ENCODE measurements at places on chromosomes 5 and 9. TPM values are rescaled to one million over a fixed set of nuclear protein-coding genes. Genes with fewer than 3 reads are reported as not detected.
A peak's percentile ranks its signal among the peaks of the same experiment; 100 is the strongest.

DNA sequence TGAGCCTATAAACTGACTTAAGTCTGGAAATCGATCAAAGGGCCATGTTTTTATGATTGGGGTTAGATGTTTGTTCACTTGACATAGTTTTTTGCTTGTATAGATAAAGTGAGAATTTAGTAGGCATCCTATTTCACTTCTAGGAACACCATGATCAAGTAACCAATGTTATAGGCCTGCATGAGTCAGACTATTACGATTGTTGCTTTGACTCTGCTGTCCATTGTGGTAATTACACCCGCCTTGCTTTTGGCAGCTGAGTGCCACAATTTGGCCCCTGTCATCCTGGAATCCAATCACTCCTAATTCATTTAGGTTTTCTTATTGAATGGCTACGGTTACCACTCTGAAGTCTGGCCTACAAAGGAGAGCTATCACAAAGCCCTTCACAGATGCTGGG, 67.8 kb upstream of the IL33 start:
- DNase-seq = no peak

DNA sequence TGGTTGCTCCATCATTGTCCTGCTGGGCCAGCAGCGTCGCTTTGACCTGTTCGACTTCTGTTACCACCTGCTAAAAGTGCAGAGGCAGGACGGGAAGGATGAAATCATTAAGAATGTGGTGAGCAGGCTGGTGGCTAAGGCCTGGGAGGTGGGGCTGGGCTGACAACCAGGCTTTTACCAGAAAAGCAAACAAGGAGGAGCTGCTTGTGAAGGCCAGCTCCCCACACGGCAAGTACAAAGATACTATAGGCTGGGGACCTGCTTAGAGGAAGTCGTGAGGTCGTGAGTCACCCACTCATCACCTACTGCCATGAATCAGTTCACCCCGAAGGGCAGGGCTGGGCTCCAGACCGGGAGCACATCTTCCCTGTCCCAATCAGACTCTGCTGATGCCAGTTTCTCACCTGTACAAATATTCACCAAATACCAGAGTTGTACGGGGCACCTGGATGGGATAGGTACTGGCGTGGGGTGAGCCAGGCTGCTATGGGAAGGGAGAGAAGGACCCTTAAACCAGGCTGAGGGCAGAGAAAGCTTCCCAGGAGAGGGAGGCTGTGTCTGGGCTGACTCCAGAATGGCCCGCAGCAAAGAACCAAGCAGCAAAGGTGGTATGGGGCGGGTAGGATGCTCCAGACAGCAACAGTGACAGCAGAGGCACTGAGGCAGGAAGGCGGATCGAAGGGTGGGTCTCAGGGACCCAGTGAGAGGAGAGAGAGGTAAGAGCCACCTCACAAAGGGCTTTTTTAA, 69.3 kb upstream of the NIPAL4 start:
- DNase-seq = no peak

- no peak for DNase-seq
These were observed 356.3 kb downstream of the BNC2 start for GRCh38 chr9:16514131-16514530.

- DNase-seq = no peak
These were observed 10.5 kb downstream of the MSX2 start for GRCh38 chr5:174734571-174735497.

DNA sequence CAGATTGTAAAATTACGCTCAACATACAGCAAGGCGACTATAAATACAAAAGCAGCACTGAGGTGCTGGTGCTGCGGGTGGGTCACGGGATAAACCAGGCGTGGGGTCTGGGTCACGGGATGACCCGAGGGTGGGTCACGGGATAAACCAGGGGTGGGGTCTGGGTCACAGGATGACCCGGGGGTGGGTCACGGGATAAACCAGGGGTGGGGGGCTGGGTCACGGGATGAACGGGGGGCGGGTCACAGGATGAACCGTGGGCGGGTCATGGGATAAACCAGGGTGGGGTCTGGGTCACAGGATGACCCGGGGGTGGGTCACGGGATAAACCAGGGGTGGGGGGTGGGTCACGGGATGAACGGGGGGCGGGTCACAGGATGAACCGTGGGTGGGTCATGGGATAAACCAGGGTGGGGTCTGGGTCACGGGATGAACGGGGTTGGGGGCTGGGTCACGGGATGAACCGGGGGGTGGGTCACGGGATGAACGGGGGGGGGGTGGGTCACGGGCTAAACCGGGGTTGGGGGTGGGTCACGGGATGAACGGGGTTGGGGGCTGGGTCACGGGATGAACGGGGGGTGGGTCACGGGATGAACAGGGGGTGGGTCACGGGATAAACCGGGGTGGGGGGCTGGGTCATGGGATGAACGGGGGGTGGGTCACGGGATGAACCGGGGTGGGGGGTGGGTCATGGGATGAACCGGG, 30.2 kb upstream of the SLC9A3 start:
- no peak for DNase-seq

DNA sequence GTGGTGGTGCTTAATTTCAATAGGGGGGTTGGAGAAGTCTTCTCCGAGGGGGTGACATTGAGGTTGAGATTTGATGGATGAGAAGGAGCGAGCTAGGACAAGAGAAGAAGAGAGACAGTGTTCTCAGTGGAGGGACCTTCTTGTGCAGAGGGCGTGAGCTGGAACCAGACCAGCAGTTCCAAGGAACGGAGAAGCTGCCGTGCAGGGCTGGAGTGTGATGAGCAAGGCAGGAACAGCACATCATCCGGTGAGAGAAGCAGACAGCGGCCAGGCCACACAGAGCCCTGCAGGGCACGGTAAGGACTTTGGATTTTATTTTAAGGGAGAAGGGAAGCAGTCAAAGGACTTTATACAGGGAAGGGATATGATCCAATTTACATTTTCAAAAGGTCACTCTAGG, 206.9 kb downstream of the MELK start:
- DNase-seq = no peak

- no peak for DNase-seq
These were observed 502.4 kb downstream of the GADD45G start for GRCh38 chr9:90107040-90107725.

DNA sequence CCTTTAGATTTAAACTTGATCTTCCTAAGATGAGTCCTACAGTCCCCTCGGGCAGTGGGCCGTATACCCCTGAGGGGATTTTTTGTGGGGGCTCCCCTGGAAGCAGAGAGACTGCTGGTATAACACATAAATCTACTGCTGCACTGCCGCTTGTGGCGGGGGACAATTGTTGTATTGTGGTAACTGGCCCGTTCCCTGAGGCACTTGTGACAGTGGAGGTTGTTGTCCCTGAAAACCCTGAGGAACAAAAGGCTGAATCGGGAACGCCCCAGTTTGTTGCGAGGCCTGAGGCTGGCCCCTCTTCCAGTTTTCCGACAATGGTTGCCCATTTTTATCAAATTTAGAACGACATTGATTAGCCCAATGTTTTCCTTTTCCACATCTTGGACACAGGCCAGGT, 4.7 kb upstream of the TMEM141 start:
- no peak for DNase-seq

DNA sequence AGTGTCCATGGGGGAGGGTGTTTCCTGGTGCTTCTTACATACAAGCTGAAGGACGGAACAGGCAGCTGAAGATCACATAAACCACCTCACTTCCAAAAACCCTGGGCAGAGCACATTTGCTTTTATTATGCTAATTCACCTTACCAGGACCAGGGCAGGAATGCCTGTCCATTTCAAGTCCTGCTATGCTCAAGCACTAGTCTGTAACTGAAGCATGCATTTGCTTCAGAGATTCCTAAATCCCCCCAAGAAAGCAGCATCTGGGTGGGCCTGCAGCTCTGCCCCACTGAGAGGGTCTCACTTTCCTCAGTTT, 9.4 kb upstream of the NACC2 start:
- no peak for DNase-seq

DNA sequence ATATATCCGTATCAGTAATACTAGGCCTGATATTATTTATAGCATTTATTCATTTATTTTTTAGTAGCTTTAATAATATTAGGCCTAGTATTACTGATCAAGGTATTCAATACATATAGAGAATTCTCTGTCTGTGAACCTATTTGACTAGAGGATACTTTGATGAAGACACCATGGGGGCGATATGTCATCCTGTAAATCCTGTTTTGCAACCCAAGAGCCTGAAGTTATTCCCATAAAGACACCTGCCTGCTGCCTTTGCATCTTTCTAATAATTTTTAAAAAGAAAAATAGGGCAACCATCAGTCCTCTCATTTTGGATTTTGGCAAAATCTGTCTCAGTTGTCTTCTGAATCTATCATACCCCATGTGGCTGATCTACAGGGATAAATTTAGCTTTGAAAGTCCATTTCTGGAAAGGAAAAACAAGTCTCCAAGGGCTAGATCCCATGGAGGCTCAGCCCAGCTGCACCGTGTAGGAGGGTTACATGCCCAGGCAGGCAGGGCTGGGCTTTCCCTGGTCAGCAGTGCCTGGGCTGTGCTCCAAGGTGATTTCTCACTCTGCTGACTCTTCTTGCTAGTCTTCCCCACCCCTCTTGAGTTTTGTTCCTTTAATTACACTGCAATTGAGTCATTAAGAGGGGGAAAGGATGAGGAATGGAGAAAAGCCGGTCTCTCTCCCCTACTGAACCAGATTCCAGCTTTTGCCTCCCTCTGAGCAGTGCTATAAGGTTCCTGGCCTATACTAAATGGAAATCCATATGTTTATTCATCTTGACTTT, 169.0 kb downstream of the TRIM32 start:
- no peak for DNase-seq

DNA sequence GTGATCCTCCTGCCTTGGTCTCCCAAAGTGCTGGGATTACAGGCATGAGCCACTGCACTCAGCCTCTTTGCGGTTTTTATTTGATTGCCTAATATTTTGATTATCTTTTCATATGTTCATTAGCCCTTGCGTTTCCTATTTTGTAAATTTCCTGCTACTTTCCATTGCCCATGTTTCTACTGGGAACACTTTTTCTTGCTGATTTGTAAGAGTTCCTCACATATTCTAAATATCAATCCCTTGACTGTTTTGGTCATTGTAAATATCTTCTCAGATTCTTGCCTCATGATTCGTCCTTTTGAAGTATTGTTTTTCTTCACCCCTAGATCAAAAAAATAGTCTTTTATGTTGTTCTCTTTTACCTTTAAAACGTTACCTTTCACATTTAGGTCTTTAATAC, 37.9 kb upstream of the TTC1 start:
- no peak for DNase-seq

- DNase-seq = no peak
These were observed 13.1 kb downstream of the RETREG1 start for GRCh38 chr5:16603701-16604100.

DNA sequence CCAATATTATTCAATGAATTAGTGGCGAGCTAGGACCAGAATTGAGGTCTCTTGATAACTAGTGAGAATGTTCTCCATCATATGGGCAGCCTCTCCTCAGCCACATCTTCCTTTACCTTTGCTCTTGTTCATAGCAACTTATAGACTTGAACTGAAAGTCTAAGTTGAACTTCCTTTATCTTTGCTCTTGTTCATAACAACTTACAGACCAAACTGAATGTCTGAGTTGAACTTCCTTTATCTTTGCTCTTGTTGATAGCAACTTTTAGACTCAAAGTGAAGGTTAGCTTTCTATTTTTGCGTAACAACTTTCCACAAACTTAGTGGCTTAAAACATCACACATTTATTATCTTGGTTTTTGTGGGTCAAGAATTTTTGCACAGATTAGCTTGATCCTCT, 146.4 kb upstream of the C9orf72 start:
- DNase-seq = no peak

- no peak for DNase-seq
These were observed 163.2 kb downstream of the SH3GL2 start for GRCh38 chr9:17742067-17742466.

- no peak for DNase-seq
These were observed 149.0 kb upstream of the FTMT start for GRCh38 chr5:121702682-121703081.

GRCh38 chr5:153135411-153135810, 355.1 kb upstream of the GRIA1 start:
- DNase-seq = no peak

GRCh38 chr9:72954431-72955125, 1.7 kb upstream of the ALDH1A1 start:
- DNase-seq = peak; percentile 52

DNA sequence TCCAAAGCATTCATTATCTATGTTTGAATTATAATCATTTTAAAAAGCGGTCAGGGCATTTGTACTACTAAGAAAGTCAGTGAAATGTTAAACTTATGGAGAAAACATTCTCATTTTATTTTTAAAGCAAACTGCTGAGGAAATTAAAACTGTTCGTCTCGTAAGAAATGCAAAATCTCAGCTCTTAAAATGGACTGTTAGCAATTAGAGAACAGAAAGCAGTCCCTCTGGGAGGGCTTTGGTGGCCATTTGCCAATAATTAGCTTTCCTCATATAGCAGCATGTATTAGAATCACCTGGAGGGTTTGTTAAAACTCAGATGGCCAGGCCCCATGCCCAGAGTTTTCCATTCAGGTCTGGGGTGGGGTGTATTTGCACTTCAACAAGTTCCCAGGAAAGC, 120.7 kb upstream of the RASEF start:
- DNase-seq = no peak

DNA sequence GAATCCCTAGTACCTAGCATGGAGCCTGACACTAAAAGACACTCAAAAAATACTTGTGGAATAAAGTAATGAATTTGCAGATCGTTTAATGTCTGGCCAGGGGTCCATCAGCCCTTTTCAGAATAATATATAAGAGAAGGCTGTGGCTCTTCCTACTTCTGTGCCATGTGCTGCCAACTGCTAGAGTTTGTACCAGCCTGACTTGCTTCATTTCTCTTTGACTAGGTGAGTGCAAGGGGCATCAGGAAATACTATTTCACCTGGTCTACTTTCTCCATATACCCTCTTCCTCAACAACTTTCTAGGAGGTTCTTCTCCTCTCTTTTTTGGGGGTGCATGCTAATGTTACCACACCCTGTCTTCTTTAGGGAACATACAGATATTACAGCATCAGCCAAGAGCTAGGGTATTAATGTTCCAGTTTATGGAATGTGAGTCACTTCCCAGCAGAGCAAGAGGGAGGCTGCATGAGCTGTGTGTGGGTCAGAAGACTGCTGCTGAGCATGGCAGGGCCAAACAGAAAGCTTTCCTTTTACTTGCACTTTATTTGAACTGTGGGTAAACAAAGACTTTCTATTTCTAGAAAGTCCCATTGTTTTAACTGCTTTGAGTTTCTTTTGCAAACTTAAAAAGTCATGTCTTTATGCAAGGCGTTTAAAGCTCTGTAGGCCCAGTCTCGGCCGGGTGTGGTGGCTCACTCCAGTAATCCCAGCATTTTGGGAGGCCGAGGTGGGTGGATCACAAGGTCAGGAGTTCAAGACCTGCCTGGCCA, 158.9 kb downstream of the ADAMTSL1 start:
- DNase-seq = no peak

The RLN1 gene
- not detected for total RNA-seq

The SHROOM1 gene
- total RNA-seq = 41.3 TPM

The TEK gene
- 4.4 TPM for total RNA-seq

The PCDHGA10 gene
- 2.2 TPM for total RNA-seq

The BSPRY gene
- total RNA-seq = 0.33 TPM

The RNF183 gene
- 0.20 TPM for total RNA-seq

The TMC1 gene
- 0.18 TPM for total RNA-seq

The LCN12 gene
- total RNA-seq = 30.3 TPM

The FOXD4L4 gene
- 0.15 TPM for total RNA-seq

The CMBL gene
- total RNA-seq = 116 TPM

The SPINK13 gene
- not detected for total RNA-seq

The CANX gene
- 501 TPM for total RNA-seq

The LRRC19 gene
- 0.55 TPM for total RNA-seq

The OTP gene
- total RNA-seq = not detected

The PCDHB14 gene
- total RNA-seq = 0.75 TPM

The AK6 gene
- total RNA-seq = 18.8 TPM

The TTC1 gene
- 18.2 TPM for total RNA-seq

The SYK gene
- total RNA-seq = 3.2 TPM
